Stimulated activated CD4-positive, alpha-beta T cell treated with anti-CD3 and anti-CD28 coated beads, Interleukin-2, amount 100 ng/mL, for 48 hours (primary cell): ENCODE measurements at places on chromosomes 5 and 9.

- no peak for DNase-seq
Measured at GRCh38 chr5:109482748-109483147, 73.0 kb upstream of the PJA2 start.

- DNase-seq: no peak
Measured at GRCh38 chr9:109101202-109101595, 18.5 kb downstream of the TMEM245 start.

- DNase-seq: no peak
Measured at GRCh38 chr5:103094737-103095136, 25.2 kb downstream of the GIN1 start.

- no peak for DNase-seq
Measured at GRCh38 chr9:105280691-105281090, 36.2 kb downstream of the SLC44A1 start.

DNA sequence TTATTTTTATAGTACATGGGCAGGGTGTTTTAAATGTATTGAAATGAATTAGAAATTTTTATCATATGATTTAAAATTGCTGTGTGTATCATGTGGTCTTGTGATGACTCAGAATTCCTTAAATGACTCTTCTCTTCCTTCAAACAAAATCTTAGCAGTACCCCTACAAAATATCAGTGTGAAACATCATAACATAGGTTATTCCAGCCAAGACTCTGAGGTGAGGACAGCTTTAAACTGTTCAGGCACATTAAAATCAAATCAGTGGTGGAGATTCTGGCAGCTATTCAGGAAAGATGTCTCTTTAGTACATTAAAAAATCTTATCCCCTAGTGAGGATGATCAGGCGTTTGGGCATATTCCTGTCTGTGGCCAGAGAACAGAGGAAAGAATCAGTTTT is 174.0 kb downstream of the MAN2A1 start:
- DNase-seq: no peak

DNA sequence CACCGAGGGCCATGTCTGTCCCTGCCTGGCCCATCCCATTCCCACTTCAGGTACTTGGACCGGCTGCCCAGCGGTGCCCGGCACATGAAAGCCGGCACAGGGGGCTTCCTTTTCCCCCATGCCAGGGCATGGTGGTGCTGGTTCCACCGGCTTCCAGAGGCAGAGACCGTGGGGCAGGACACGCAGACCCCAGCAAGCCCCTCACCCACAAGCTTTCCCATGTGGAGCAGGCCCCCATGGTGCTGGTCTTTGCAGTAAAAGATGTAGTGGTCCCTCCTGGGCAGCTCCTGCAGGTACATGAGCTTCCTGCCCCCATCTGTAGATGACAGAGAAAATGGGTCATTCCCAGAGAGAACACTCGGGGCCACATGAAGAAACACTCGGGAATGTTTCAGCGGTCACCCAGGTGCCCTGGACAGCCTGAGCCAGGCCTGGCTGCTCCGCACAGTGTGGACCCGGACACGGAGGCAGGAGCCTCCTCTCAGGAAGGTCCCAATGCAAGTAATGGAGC is 2.0 kb downstream of the OBP2B start:
- DNase-seq: no peak

DNA sequence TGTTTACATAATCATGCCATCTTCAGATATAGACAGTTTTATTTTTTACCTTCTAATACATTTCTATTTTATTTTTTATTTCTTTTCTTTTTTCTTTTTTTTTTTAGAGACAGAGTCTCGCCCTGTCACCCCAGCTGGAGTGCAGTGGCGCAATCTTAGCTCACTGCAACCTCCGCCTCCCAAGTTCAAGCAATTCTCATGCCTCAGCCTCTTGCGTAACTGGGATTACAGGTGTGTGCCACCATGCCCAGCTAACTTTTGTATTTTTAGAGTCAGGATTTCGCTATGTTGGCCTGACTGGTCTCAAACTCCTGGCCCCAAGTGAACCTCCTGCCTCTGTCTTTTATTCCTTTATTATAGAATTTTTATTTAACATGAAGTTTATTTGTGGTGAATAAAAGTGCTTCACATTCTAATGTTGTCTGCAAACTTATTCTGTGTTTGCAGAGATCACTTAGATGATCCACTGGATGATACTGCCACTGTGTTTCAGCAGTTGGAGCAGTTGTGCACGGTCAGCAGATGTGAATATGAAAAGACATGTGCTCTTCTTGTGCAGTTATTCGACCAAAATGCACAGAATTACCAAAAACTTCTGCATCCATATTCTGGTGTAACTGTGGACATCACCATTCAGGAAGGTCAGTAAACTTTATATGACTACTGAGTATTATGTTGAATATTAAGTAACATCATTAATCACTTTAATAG is 62.2 kb downstream of the RANBP17 start:
- no peak for DNase-seq

DNA sequence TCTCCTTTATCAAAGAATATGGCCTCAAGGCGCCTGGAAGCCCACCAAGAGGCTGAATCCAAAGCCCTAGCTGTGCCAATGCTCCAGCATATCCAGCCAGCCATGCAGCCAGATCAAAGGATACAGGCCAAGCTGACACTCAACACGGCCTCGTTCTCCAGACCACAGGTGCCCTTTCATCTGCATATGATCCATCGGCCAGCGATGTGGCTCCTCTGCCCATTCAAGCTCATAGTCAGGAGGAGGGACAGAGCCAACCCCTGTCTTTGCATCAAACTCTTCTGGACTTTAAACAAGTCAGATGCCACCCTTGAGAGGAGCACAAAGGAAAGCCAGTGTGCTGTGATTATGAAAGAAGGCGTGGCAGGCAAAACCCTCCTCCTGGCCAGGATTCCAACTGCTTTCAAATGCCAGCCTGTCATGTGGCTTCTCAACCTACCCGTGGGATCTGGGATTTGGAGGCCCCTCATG is 42.5 kb downstream of the ADAM19 start:
- DNase-seq: no peak

GRCh38 chr5:173704615-173705511 is 88.4 kb upstream of the BOD1 start:
- DNase-seq: no peak

GRCh38 chr9:6545017-6545691 is 100.4 kb downstream of the GLDC start:
- no peak for DNase-seq

GRCh38 chr5:62100201-62100600 is 205.8 kb upstream of the KIF2A start:
- DNase-seq: no peak

DNA sequence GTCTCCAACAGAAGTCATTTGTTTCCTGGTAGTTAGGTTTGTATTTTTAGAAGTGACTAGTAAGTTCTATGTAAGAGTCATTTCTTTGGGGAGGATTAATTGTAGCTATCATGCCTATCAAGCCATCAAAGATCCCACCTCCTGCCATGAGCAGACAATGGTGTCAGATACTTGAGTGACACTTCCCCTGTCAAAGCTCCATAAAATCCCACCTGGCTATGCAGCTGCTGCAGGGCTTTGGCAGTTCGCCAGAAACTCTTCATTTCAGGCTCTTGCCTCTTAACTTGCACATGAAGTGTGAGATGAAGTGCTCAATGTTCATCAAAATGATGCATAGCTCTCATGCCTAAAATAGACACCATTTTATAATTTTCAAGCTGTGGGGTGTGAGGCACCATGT is 312.1 kb downstream of the CDH12 start:
- no peak for DNase-seq

GRCh38 chr5:131999441-132000240 is 11.8 kb downstream of the ACSL6 start:
- no peak for DNase-seq

DNA sequence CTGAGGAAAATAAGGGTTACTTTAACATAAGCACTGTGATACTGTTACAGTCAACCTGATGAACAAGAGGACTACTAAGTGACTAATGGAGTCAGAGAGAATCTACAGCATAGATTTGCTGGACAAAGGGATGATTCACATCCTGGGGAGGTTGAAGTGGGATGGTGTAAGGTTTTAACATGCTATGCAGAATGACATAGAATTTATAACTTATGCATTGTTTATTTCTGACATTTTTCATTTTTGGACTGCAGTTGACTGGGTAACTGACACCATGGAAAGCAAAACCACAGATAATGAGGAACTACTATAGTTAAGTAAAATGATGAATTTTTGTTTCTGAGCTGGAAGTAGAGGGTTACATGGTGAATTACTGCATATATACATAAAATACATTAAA is 389.2 kb downstream of the MAT2B start:
- DNase-seq: no peak

DNA sequence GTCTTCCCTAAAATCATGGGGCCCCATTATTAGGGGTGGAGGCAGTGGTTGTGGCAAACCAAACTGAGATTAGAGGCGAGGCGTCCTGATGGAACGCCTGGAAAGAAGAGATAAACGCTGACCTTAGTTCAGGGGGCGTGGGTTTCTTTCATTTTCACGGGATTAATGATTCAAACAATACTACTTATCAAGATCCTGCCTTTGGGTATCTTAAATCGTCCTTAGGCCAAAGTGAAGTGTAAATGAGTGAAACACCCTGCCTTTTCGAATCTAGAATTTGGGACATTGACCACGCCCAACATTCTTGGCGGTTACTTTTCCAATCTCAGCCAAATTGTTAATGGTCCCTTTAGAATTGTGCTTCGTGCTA is 1.0 kb upstream of the UBTD2 start:
- no peak for DNase-seq

DNA sequence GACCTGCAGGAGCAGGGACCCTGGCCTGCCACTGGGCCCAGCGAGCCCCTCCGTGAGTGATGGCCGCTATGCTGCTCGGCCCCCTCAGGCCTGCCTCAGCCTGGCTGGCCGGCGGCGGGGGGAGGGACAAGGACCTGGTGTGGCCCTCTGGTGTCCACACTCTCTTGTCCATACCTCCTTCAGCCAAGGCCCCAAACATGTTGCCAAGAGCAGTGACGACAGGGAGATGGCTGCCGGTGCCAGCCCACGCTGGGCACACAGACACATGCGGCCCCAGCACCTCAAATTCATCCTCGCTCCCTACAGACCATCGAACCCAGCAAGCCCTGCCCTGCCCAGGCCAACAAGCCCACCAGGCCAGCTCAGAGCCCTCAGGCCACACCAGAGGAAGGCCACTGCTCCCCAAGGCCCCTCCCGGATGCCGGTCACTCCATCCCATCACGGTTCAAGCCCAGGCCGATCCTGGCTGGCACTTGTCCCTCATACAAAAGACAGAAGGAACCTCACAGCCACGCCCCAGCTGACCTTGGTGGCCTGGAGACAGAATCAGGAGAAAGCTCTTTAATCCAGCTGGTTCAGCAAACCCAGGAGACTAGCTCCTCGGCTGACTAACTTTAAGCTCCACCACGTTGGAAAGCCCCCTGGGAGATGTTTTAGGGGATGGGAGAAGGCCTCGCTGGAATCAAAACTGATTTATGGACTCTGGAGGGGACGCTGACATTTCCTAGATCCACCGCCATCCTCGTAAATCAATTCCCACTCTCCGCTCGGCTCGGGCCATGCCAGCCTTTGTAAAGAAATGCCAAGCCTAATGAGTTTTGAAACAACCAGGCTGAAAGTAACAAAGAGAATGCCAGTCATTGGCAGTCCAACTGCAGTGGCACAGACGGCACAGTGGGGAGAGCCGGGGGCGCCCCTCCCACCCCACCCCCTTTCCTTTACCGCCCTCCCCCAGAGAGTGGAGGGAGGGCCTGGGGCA is 84.9 kb downstream of the VAV2 start:
- DNase-seq: no peak

- no peak for DNase-seq
Measured at GRCh38 chr5:4420681-4421080, 719.4 kb upstream of the ADAMTS16 start.

DNA sequence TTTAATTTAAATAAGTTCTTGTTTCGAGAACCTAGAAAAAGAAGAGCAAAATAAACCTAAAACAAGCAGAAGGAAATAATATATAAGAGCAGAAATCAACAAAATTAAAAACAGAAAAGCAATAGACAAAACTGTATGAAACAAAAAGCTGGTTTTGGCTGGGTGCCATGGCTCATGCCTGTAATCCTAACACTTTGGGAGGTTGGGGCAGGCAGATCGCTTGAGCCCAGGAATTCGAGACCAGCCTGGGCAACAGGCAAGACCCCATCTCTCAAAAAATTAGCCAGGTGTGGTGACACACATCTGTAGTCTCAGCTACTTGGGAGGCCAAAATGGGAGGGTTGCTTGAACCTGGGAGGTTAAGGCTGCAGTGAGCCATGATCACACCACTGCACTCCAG is 59.2 kb upstream of the OTP start:
- DNase-seq: no peak

DNA sequence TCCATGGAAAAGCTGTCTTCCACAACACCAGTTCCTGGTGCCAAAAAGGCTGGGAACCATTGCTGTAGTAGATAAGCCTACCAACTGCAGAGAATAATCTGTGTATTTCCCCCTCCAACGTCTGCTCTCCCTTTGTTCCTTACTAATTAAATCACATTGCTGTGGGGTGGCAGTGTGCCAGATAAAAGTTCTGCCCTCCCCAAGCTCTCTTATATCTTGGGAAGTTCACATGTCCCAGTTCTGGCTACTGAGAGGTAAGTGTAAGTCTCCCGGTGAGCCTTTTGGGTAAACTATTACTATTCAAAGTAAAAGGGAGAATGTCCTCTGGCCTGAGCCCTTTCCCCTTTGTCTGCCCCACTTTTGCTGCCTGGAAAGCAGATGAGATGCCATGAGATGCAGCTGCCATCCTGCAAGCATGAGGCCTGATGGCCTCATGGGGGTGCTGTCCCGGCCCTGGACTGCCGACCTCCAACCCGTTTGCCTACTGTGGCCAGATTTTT is 14.7 kb downstream of the ENC1 start:
- DNase-seq: no peak

DNA sequence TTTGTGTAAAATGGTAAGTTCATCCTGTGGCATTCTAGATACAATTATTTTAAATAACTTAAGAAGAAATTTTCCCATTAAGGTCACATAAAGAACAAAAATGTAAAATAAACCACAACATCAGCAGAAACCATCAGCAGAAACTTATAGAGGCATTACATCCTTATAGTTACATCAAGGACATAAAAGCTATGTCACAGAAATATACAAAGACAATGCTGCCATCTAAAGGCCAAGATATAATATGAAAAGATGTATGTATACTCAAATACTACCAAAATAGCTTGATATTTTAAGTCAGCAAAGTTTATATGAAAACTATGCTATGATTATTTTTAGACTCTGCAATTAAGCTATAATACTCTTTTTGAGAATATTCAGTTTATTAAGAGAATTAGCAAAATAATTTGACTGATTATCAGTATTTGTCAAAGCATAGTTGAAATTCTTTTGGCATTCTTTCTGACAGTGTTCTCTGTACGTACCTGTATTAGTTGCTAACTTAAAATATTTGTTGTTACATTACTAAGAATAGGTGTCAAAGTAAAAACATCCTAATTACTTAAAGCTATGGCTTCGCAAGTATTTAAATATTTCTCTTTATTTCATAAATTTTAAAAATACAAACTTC is 36.2 kb downstream of the FBXL17 start:
- no peak for DNase-seq
